ENCODE measurements at places on chromosomes 13 and 19.
A peak's percentile ranks its signal among the peaks of the same experiment; 100 is the strongest.

DNA sequence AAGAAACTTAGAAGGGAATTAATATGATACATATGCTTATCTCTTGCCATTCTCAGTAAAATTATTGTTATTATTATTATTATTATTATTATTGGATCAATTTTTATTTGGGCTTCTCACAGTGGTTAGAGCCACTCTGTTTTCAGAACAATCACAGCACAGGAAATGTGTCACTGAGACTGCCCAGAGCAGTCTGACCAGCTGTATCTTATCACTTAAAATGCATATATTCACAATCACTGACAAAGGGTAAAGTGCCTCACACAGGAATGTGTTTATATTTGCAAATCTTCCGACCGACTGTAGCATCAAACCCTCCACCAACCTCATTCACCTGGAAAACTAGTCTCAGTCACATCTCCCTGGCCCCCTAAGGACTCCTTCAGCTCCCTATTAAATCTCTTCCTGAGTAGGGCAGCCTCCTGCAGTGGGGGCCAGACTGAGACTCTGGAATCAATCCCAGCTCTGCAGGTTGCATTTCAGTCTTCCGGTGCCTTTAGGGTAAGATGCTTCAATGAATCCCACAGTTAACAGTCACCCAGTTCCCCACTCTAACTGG is 738.3 kb upstream of the SLITRK5 start:
- DNase-seq = no peak

DNA sequence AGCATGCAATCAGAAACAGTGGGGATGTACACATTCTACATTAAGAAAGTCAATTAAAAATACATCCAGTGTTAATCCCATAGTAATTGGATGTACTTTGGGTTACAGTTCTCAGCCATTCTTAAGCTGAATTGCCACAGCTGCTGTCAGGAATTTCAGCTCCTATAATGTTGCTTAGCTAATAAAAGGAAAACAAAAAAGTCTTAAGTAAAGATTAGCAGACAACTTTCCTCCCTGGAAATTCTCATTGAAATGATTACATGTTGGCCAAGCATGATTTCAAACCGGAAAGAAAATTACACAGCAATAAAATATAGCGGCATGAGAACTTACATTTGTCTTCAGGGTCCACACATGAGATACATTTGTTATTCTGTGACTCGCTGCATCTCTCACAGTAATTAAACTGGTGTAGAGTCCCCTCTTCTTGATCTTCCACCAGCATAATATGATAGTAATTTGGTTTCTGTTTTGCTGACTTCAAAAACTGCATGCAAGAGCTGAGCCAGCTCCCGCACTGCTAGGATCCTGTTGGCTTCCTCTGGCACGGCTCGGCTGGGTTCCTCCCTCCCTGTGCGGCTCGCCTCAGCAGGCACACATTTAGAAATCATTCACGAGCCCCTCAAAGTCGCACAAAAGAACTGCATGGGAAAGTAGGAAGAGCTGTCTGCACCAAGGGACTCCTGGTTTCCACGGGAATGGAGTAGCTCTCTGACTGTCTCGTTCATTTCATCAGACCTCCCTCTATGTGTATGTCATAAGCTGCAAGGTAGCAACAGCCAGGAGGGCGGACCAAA is at the start of gene HTR2A:
Gene HTR2A (minus strand): TSS at position 713 of the 797 bp plus-strand sequence. CDS start 1,147 bp downstream, outside the sequence.
- DNase-seq = no peak

DNA sequence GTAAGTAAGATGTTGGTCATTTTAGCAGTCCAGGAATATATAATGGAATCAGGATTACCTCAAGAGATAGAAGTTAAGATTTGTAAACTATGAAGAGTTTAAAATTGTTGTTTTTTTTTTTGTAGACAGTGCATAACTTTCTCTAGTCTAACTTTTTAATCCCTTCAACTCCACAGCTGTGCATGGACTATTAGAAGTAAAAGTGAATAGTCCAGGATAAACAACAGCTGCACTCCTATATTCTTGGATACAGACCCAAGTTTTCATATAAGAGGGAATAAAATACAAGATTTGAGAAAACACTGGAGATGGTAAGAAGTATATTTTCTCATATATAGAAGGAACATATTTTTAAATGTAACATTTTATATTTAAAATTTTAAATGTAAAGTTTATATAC is 1509.9 kb downstream of the SLITRK5 start:
- DNase-seq = no peak

DNA sequence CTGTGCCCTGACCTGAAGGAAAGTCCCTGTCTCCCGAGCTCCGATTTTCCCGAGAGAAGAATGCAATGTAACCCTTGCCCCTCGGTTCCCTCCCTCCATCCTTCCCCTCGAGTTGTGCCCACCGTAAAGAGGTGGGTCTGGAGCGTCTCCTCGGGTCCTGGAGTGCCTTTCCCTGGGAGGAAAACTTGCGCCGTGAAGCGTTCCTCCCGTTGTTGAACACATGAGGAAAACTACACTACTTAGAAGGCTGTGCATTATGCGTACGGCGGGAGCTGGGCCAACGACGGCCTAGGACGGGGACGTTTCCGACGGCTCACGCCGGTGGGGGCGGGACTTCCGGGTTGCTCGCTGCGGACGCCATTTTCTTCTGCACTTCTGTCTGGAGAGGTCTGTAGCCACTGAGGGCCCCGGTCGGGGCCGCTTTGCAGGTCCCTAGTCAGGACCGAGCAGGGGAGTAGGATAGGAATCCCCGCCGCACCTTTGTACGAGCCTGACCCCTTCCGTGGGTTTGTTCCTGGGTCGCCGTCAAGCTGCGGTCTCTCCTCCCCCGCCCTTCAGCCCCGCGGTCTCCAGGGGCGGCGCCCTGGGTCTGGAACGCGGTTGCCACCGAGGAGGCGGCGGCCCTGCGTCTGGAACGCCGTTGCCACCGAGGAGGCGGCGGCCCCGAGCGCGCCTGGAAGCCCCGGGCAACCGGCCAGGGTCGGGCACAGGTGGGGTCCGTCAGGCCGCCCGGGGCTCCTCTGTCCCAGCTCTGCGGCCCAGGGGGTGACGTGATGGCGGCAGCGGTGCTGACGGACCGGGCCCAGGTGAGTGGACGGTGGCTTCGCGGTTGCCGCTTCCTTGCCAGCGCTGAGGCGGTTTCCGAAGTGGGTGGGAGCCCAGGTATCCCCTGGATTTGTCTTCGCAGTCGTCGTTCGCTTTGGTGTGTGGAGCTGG is at the start of gene ZNF264:
Gene ZNF264 (plus strand): TSS at position 360 of the 936 bp plus-strand sequence. CDS start 414 bp downstream, at position 774.
- peak; percentile 73 for DNase-seq

DNA sequence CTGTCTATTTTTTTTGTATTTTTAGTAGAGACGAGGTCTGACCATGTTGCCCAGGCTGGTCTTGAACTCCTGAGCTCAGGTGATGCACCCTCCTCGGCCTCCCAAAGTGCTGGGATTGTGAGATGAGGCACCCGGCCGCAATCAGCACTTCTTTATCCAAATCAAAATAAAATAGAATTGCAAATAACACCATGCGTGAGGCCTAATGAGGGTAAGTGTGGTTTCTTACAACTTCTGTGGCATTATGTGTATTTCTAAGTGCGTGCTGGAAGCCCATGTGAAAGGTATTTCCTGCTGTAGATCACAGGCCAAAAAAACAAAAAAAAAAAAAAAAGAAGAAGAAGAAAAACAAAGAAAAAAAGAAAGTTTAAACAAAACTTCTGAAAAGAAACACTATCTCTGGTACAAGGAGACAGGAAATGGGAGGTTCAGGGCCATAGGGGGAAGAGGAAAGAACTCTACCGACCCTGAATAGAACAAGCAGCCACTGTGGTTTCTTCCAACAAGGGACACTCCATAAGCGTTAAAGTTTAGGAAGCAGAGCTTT is 3.0 kb upstream of the GRAMD1A start:
- no peak for DNase-seq

- DNase-seq = no peak
These were observed 540.7 kb upstream of the SLITRK5 start for GRCh38 chr13:87130423-87130822.

GRCh38 chr19:37077934-37078716 is at the start of gene ZNF420:
Gene ZNF420, plus strand, starts transcription at chr19:37078433. Its CDS starts 10,686 bp downstream, at chr19:37089119.
- peak; percentile 99 for DNase-seq
